ENCODE measurements at places on chromosomes 6 and 20.

DNA sequence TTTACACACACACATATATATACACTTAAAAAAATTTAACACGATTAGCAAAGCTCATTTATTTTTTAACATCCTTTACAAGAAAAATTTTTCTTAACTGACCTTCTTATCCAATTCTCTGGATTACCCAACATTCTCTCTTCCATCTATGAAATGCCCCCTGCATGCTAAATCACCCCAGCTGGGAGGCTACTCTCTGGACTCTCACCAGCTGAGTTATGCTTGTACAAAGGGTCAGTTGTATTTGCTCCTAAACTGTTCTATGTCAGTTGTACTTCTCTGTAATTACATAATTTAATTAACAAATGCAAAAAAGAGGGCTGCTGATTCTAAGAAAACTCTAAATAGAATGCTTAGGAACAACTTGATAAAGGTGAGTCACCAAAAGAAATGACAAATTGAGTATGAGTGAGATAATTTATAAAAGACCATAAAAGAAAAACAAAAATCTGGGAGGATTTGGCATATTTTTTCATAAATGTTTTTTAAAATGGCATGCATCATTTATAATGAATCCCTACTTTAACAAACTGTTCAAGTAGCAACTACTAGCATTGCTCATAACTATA lies 120.5 kb downstream of the KIF13A start:
- no peak for DNase-seq

DNA sequence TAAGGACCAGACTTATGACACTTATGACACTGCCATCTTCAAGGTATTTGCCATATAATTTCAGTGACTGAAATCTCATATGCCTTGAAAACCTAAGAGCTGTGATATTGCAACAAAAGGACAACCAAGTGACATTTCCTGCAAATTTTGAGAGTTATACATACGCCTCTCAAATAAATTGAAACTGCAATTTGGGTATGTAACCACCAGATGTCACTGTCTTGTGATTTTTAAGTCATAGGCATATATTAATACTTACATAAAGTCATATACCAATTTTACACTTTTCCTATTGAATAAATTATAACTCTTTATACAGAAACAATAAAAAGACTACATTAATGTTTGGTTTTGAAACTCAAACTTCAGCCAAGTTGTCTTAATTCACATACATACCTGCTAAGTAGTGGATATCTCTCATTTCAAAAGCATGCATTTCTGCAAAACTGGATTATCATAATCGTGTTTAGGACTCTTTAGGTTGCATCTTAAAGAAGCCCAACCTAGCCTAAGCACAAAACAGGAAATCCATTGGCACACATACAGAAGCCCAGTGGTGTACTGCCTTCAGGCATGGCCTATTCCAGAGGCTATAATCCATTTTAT lies 180.2 kb downstream of the PACRG start:
- no peak for DNase-seq

DNA sequence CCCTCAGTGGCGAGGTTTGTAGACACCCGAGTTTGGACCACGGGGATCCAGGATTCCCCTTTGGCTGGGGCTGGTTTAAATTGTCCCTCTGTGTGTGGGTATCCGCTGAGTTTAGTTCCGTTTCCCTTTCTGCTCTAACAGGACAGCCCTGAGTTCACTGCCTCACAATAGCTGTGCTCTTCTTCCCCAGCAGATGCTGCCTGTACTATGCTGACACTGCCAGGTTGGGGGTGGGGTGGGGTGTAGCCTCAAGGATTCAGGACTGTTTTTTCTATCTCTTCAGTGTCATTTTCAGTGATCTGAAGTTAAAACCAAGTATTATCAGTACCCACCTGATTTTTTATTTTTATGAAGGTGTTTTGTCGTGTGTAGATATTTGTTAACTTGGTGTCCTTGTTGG lies 655.0 kb downstream of the COL12A1 start:
- no peak for DNase-seq

DNA sequence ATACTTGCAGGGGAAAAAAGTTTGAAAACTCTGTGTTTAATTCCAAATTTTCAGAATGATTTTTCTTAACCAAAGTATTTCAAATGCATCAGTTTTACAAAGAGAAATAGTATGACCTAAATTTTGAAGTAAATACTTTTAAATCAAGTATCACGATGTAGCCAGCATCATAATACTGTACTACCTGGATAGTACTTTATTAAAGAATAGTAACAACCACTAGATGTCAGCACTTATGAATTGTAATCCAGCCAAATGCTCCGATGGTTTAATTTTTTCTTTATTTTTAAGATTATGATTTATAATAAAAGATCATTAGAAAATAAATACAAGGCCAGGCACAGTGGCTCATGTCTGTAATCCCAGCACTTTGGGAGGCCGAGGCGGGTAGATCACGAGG lies 37.2 kb upstream of the HACE1 start:
- DNase-seq, result no peak

DNA sequence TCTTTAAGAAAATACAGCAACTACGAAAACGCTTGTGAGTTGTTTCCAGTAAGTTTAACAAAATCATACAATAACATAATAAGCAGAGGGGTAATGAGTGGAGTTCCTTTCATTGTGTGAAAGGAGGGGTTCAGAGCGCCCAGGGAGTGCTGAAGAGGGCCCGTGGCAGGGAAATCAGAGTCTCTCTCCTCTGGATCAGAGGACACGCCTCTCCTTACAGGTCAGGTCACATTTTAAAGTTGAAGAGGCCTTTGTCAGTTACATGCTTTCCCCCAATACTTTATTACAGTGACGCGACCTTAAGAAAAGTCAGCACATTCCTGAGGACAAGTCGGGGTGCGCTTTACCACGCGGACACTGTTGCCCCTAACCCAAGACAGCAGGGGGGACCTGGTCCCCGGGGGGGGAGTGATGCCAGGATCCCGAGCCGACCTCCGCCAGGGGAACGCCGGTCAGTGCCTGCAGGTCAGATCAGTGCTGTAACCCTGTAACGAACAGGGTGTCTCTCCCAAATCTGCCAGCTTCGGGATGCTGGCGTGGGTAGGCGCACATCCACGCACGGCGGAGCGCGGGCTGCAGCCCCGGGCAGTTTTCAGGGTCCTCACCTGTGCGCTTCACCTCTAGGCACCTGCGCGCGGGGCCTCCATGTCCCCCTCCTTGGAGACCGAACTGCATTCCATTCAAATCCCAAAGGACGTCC lies 848 bp downstream of the DACT2 start:
- DNase-seq, result no peak

- DNase-seq, result no peak
These were observed 1.9 kb downstream of the KLHL32 start for GRCh38 chr6:96926425-96926824.

DNA sequence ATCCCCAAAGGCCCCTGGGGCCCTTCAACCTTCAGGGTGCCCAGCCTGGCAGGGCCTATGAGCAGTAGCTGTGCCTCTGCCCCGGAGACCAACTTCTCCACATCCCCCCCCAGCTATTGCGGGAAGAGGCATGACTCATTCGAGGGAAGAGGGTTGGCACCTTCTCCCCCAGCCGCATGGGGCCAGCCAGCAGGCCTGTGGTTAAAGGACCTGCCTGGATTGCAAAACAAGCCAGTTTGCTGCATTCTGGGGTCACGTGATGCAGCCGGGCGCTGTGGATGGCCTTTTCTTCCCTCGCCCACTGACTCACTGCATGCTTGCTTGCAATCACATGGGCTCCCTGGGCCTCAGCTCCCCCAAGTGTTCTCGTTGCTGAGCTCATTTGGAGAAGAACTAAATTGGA lies 182.5 kb downstream of the MAFB start:
- DNase-seq, result no peak

DNA sequence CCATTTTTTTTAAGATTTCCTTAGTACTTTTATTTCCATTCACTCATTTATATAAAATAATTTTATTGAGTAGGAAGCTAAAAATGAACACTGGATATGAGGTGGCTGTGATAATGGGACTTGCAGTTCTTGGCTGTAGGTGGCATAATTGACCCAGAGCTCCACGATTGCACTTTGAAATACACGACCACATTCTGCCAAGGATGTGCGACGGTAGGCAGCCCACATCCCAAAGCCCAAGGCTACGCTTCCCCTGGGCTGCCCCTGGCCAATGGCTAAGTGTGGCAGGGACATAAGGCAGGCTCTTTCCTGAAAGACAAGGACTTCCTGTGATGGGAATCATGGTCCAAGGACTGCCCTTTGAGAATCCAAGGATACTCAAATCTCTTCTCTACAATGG lies 43.7 kb upstream of the ADTRP start:
- no peak for DNase-seq

DNA sequence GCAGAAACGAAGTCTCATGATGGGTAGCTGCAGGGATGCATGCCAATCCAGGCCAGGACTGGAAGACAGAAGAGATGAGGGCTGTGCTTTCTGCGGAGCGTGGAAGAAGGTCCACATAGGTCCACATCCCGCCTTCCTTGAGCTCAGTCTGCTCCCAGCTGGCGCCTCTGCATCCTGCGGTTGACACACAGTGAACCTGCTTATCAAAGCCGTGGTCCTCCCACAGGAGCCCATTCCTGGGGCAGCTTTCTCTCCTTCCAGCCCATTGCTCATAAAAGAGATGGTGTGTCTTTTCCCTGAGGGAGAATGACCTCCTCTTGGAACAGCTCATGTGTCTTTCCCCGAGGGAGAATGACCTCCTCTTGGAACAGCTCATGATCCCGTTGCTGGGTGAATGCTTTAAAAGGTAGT lies 225.4 kb downstream of the CDH4 start:
- DNase-seq, result no peak

GRCh38 chr20:3471397-3472021 lies 691 bp downstream of the ATRN start:
- DNase-seq, result no peak

GRCh38 chr20:61514805-61515505 lies 262.9 kb downstream of the CDH4 start:
- DNase-seq, result no peak

DNA sequence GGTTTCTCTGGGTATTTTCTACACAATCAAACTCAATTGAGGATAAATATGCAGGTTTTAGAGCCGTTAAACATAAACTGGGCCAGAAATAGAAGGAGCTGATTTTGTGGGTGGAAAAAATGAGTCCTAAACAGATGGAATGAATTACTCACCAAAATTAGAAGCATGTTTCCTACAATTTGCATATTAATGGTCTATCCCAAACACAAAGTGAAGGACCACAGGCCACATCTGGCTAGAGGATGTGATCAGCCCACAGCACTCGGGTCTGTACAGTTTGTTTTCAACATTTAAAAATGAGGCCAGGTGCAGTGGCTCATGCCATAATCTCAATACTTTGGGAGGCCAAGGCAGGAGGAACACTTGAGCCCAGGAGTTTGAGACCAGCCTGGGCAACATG lies 296.3 kb downstream of the PREX1 start:
- no peak for DNase-seq

GRCh38 chr6:74578339-74578738 lies 627.5 kb downstream of the COL12A1 start:
- DNase-seq, result no peak

- DNase-seq, result no peak
These were observed 61.8 kb upstream of the NEDD9 start for GRCh38 chr6:11294228-11294627.

DNA sequence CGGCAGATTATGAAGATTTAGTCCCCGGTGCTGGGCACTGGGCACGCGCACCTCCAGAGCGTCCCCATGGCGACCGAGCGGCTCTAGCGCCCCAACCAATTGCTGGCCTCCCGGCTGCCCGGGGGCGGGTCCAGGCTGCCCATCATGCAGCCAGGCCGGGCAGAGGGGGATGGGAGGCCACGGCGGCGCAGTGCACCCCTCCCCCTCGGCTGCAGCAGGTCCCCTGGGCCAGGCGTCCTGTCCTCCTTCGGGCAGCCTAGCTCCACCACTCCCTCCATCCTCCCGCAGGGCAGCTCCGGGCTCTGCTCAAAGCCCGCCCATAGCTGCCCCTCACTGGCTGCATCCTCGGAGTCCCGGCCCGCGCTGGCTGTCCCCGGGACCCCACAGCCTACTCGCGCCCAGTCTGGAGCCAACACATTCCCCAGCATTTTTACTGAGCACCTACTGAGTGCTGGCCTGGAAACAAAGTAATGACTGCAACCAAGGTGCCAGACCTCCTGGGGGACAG lies 99.4 kb downstream of the ASXL1 start:
- DNase-seq, result peak; percentile 84

- DNase-seq, result no peak
These were observed 6.3 kb downstream of the MRPS18A start for GRCh38 chr6:43681303-43681702.

DNA sequence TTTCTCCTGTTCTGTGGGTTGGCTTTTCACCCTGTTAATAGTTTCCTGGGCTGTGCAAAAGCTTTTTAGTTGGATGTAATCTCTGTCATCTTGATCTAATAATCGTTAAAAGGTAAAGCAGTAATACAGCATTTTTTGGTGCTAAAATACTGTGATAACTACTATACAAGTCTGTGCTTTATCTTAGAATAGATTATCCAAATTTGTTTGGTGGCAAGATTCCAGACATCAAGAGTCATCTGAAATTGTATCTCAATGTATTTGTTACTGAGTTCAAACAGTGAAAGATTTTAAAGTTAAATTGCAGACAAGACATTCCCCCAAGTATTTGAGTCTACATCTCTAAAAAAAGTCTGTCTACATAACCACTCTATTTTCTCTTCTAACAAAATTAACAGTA lies 18.8 kb downstream of the TBPL1 start:
- no peak for DNase-seq

- no peak for DNase-seq
These were observed 8.4 kb downstream of the OR12D2 start for GRCh38 chr6:29403801-29404200.

DNA sequence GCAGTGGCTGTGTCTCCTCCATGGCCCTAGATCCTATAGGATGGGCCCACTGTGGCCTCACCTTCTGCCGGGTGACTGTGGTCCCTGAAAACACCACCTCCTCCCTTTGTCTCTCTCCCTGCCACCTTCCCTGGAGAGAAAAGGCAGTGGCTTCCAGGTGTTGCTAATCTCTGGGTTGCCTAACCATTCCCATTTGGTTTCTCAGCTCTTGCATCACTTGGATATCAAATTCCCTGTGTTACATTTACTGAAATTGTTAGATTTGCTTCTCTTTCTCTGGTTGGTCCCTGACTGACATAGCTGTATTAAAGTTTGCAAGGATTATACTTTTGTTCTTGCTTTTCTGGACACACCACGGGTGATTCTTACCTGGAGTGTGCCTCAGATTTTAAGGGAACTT lies 9.3 kb upstream of the ZFP64 start:
- no peak for DNase-seq

Data from cerebellar cortex (tissue), 1 donor.